Right cardiac atrium (tissue), 5 donors: ENCODE measurements at places on chromosomes 11 and 22. TPM values are rescaled to one million over a fixed set of nuclear protein-coding genes. Genes with fewer than 3 reads are reported as not detected.

Gene LARGE2
- total RNA-seq: 0.20 TPM

Gene TUBA8
- 123 TPM for total RNA-seq

GRCh38 chr11:78180751-78181150 lies 7.7 kb downstream of the KCTD21 start:
- DNase-seq: no peak

- no peak for DNase-seq
Observed at GRCh38 chr11:6196396-6196795, 2.6 kb upstream of the OR52W1 start.

DNA sequence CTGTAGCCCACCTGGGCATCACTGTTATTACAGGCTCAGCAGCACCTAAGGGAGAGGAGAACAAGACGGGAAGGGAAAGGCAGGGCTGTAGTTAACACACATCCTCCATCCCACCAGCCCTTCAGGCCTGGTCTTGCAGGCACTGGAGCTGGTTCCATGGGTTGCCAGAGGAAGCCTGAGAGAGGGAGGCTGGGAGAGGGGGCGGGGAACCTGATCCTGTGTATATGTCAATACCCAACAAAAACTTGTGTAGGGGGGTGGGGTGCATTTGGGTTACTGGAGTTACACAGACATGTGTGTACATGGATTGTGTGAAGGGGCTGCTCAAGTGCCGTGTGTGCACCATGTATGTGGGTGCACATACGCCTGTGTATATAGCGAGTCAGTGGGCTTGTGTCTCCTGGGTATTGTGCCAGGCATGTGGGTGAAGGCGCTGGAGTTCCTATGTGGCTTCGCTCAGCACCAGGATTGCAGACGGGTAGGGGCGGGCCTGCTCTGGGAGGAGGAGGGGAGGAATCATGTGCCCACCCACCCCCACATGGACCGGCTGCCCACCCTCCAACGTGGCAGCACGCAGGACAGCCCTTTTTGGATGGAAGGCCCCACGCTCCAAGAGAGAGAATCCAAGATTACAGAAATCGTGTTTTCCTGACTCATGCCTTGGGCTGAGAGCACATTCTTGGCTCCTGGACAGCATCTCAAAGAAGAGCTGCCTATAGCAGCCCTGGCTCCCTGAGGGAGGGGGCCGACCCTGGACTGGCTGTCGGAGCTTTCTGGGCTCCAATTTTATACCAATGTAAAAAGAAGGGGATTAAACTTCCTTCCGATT lies 4.2 kb upstream of the SERPINH1 start:
- peak; percentile 77 for DNase-seq

Gene DDIAS
- 1.6 TPM for total RNA-seq

Gene NPTXR
- 32.3 TPM for total RNA-seq

Gene AIFM3
- total RNA-seq: 2.1 TPM

DNA sequence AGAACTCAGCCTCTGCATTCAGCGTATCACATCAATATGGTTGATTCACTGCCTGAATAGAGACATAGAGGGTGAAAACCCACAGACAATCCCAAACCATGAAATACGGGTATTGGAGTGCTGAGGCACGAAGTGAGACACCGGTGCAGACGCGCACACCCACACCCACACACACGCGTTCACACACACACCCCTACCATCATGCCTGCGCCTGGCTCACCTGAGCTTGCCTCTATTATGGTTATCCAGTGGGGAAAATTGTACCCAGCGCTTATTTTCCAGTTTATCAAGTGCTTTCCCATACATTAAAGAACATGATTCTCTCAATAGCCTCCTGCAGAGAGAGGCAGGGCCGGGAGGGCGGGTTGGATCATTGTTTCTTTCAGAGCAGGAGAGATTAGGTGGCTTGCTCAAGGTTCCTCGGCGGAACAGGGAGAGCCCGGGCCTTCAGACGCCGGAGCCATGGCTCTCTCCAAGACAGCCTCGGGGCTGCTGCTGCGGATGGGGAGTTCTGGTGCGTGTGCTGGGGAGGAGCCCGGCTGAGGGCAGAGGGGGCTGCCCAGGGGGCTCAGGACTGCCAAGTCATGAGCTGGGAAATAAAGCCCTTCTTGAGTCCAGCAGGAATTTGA lies 78.9 kb upstream of the THY1 start:
- DNase-seq: no peak

DNA sequence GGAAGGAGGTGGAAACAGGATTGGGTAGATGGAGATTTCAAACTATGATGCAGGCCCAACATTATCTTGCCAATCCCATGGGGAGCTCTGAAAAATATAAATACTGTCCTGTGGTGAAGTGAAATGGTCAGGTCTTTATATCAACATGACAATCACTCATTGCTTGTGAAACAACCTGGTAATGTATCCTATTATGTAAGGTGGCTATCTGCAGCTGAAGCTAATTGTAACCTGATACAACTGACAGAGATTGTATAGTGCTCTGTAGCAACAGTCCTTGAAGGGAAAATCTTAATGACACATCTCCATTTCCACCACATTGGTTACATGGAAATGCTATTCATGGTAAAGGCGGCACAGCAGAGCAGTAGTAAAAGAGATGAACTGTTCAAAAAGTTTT lies 20.7 kb upstream of the CHORDC1 start:
- DNase-seq: no peak

DNA sequence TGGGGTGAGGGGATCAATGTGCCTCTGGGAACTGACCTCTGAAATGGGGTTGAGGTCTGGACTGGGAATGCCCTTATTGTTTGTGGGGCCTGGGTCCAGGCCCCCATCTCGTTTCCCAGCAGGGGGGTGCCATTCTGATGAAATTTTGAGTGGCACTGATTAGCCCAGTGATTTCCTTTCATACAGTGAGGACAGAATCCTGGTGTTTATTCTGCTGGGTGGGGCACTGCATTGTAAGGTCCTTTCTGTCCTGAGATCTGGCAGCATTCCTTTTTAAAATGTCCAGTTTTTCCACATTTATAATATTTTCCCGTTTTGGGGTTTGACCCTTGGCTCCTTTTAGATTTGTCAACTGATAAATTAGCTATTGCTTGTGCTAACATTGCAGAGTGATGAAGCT lies 27.1 kb downstream of the OR10A6 start:
- DNase-seq: no peak
